ENCODE measurements at places on chromosomes 7 and 10. TPM values are rescaled to one million over a fixed set of nuclear protein-coding genes. Genes with fewer than 3 reads are reported as not detected.
A peak's percentile ranks its signal among the peaks of the same experiment; 100 is the strongest.

- H3K27ac ChIP-seq = no peak overlapping the region
- no peaks in the 10 kb centered on the region for H3K4me1 ChIP-seq
- no peaks in the 10 kb centered on the region for H3K27me3 ChIP-seq
- DNase-seq = no peak
Measured at GRCh38 chr10:71933651-71934050, 30.5 kb upstream of the CHST3 start.

CYP3A7 gene
- polyA plus RNA-seq = 0.23 TPM

CYP3A5 gene
- 108 TPM for polyA plus RNA-seq

SPDYE16 gene
- 0.61 TPM for polyA plus RNA-seq

GRCh38 chr7:81260152-81260551 is 341.3 kb upstream of the SEMA3C start:
- H3K27ac ChIP-seq = no peak overlapping the region
- no peak overlapping the region for H3K4me3 ChIP-seq
- H3K4me1 ChIP-seq = no peaks in the 10 kb centered on the region
- no peak for DNase-seq
- H3K36me3 ChIP-seq = no peaks in the 10 kb centered on the region

GRCh38 chr7:97635622-97636021 is 96.3 kb upstream of the TAC1 start:
- no peaks in the 10 kb centered on the region for H3K36me3 ChIP-seq
- DNase-seq = no peak
- H3K27ac ChIP-seq = no peak overlapping the region
- no peak overlapping the region for H3K4me3 ChIP-seq
- no peaks in the 10 kb centered on the region for H3K4me1 ChIP-seq

DNA sequence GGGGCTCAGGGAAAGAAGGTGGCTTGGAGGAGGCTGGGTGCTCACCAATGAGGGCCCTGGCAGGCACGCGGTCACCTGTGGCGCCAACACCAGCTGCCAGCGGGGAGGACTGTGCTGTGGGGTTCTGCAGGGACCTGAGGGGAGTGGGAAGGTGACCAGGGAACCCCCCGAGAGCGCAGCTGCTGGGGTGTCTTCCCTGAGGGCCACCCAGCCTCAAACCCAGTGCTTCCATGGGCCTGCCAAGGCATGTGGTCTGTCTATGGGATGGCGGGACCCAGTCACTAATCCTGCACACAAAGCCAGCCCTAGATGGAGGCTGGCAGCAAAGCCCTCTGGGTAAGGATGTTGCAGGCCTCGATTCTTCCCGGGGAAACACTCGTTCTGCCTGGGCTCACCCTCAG is 117.1 kb downstream of the EBF3 start:
- peaks cover 3% of the 10 kb centered on the region for H3K27me3 ChIP-seq
- no peak overlapping the region for H3K27ac ChIP-seq
- DNase-seq = no peak
- no peak overlapping the region for H3K4me3 ChIP-seq

RBP4 gene
- polyA plus RNA-seq = 31.5 TPM

- no peaks in the 10 kb centered on the region for H3K27me3 ChIP-seq
- DNase-seq = no peak
- no peaks in the 10 kb centered on the region for H3K36me3 ChIP-seq
- H3K4me3 ChIP-seq = no peak overlapping the region
Measured at GRCh38 chr7:86664486-86664885, 20.8 kb downstream of the GRM3 start.

AFAP1L2 gene
- polyA plus RNA-seq = 3.3 TPM

BLNK gene
- polyA plus RNA-seq = 10.4 TPM

DNA sequence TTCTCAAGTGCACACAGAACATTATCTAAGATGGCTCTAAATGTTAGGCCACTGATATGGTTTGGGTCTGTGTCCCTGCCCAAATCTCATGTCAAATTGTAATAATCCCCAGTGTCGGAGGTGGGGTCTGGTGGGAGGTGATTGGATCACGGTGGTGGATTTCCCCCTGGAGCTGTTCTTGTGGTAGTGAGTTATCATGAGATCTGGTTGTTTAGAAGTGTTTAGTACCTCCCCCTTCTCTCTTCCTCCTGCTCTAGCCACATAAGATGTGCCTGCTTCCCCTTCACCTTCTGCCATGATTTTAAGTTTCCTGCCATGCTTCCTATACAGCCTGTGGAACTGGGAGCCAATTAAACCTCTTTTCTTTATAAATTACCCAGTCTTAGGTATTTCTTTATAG is 11.2 kb upstream of the GSTK1 start:
- no peak overlapping the region for H3K4me3 ChIP-seq
- H3K27me3 ChIP-seq = no peaks in the 10 kb centered on the region
- no peaks in the 10 kb centered on the region for H3K36me3 ChIP-seq
- H3K4me1 ChIP-seq = no peaks in the 10 kb centered on the region
- DNase-seq = no peak

FAM200A gene
- polyA plus RNA-seq = 2.3 TPM

GRCh38 chr7:80139236-80139635 is 4.6 kb downstream of the GNAI1 start:
- peaks cover 9% of the 10 kb centered on the region for H3K4me1 ChIP-seq
- no peaks in the 10 kb centered on the region for H3K36me3 ChIP-seq
- no peak overlapping the region for H3K27ac ChIP-seq
- H3K4me3 ChIP-seq = no peak overlapping the region

PHYHIPL gene
- polyA plus RNA-seq = 4.7 TPM

- H3K36me3 ChIP-seq = no peaks in the 10 kb centered on the region
- no peak overlapping the region for H3K4me3 ChIP-seq
- DNase-seq = no peak
- H3K27me3 ChIP-seq = no peaks in the 10 kb centered on the region
Measured at GRCh38 chr10:71462062-71462935, 65.6 kb downstream of the CDH23 start.

DNA sequence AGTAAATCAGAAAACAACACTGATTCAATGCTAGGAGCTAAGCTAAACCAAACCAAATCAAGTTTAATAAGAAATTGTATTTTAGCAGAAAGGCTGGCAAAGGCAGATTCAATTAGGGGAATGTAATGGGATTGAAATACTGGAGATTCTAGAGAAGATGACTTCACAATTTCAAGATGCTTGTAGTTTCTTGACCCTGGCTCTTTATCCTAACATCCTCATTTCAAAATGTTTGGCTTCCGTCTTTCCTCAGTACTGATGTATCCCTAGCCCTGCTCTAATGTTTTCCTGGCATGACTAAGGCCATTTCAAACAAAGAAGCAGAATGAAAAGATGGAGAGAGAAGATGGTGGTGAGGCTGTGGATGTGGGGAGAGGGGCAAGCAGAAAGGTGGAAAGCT is 2.7 kb upstream of the JCAD start:
- H3K27ac ChIP-seq = no peak overlapping the region
- H3K36me3 ChIP-seq = no peaks in the 10 kb centered on the region
- no peaks in the 10 kb centered on the region for H3K27me3 ChIP-seq
- no peak overlapping the region for H3K4me3 ChIP-seq
- H3K4me1 ChIP-seq = no peaks in the 10 kb centered on the region
- no peak for DNase-seq

- H3K4me1 ChIP-seq = no peaks in the 10 kb centered on the region
- DNase-seq = no peak
- no peak overlapping the region for H3K4me3 ChIP-seq
- peaks cover 78% of the 10 kb centered on the region for H3K36me3 ChIP-seq
- H3K27me3 ChIP-seq = no peaks in the 10 kb centered on the region
- H3K27ac ChIP-seq = no peak overlapping the region
Measured at GRCh38 chr7:137882806-137883205, 36.0 kb upstream of the DGKI start.

- no peaks in the 10 kb centered on the region for H3K4me1 ChIP-seq
- H3K36me3 ChIP-seq = no peaks in the 10 kb centered on the region
- H3K4me3 ChIP-seq = no peak overlapping the region
- DNase-seq = no peak
Measured at GRCh38 chr10:125547010-125547650, 135.8 kb downstream of the TEX36 start.

- no peak overlapping the region for H3K4me3 ChIP-seq
- peak overlapping the region; percentile 69 for H3K27ac ChIP-seq
- H3K36me3 ChIP-seq = no peaks in the 10 kb centered on the region
- H3K4me1 ChIP-seq = no peaks in the 10 kb centered on the region
Measured at GRCh38 chr10:97596101-97597082, 6.9 kb downstream of the C10orf62 start.

- no peaks in the 10 kb centered on the region for H3K36me3 ChIP-seq
- no peak for DNase-seq
- no peaks in the 10 kb centered on the region for H3K27me3 ChIP-seq
- no peak overlapping the region for H3K4me3 ChIP-seq
- no peaks in the 10 kb centered on the region for H3K4me1 ChIP-seq
Measured at GRCh38 chr7:121351682-121352081, 22.9 kb downstream of the WNT16 start.

DNA sequence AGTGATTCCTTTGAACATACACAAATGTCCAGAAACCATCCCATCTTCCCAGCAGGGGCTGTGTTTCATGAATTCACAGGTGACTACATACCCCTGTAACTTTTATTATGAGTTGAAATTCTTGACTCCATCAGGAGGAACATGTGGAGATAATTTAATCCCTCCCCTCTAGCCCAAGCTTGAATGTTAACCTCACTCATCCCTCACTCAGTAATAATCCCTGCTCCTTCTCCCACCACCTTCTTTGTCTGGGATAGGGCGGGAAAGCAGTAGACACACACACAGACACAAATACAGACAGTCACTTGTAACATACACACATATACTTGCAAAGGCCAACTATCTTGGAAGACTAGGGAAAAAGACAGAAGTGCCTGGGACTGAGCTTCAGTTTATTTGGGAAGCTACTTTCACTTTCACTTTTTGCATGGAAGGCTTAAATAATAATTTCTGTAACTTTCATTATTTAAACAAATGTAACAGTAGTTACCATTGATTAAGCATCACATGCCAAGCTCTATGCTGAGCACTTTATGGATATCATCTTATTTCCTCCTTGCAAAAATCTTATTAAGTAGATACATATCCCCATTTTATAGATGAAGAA is 7.3 kb downstream of the AASS start:
- no peak overlapping the region for H3K4me3 ChIP-seq
- DNase-seq = no peak
- no peaks in the 10 kb centered on the region for H3K27me3 ChIP-seq
- H3K36me3 ChIP-seq = no peaks in the 10 kb centered on the region
- no peaks in the 10 kb centered on the region for H3K4me1 ChIP-seq
